ENCODE measurements at places on chromosomes 7 and 10.

DNA sequence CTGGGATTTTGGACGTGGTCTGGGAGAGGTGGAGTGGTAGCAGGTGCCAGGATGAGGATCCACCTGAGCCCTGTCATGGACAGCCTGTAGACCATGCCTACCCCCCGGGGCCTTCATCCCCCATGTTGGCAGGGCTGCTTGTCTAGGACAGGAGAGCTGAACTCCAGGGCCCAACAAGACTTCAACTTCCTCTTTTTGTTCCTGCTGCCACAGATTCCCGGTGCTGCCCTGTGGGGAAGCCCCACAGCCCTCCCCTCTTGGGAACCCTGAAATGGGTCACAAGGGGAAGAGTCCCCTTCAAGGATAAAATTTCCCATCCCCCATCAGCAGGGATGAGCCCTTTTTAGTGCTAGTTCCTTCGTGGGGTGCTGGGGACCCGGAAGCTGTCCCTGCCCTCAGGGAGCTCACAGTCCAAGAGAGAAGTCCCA, 1.3 kb upstream of the CUEDC2 start:
- ATAC-seq, result no peak

- no peak for ATAC-seq
Observed at GRCh38 chr10:106571192-106571946, 593.1 kb downstream of the SORCS1 start.

- no peak for ATAC-seq
Observed at GRCh38 chr10:80661526-80661925, 123.8 kb downstream of the SH2D4B start.

- no peak for ATAC-seq
Observed at GRCh38 chr10:48493083-48493871, 111.6 kb downstream of the ARHGAP22 start.

DNA sequence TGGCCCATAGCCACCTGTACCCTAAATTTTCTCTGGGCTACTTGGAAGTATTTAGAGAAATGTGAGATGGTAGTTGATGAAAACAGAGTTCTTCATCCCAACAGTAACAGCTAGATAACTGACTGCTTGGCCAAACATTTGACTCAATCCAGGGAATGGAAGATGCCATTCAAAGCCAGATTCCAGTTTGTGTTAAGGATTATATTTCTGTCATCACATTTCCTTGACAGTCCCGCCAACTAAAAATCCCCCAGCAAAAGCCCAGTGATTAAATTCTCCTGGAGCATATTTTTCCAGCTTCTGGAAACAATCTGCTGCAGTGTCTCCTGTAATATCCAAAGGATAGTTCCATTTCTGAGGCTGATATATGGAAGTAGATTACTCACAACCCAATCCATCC, 45.4 kb upstream of the PTN start:
- no peak for ATAC-seq

- no peak for ATAC-seq
Observed at GRCh38 chr7:121561717-121562116, 165.6 kb upstream of the FAM3C start.

DNA sequence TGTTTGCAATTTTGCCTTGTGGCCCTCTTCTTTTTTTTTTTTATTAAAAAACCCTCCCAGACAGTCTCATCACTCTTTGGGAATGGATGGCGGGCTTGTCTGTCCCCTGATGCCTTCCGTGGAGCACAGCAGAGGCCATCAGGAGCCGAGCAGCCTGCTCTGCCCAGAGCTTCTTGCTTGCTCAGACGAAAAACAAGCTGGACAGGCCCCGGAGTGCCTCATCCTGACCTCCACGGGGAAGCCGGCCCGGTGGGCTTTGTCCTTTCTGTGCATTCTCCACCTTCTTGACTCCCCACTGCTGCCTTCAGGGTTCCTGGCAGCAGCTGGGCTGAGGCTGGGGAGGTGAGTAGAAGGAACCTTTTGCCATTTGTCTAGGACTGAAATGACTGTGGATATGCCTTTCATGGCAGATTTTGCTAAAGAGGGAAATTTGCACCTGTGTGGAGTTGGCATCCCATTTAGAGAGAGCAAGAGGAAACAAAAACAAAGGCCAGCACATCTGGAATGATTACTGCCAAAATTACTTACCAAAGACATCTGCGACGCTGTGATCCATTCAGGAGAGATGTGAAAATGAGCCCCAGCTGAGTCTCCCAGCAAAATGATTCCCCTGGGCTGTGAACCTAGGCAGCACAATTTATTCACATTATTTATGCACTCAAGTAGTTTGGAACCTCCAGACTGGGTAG, 108.3 kb downstream of the AOAH start:
- ATAC-seq, result no peak

Data from activated CD4-positive, CD25-positive, alpha-beta regulatory T cell treated with anti-CD3 and anti-CD28 coated beads, Interleukin-2, amount 50 U/mL, for 24 hours (primary cell).